ENCODE measurements at places on chromosomes 6 and 20.

GRCh38 chr20:18907353-18907752 lies 93.8 kb downstream of the SCP2D1 start:
- no peak for DNase-seq

- no peak for DNase-seq
These were observed 158.8 kb upstream of the ENPP5 start for GRCh38 chr6:46329568-46329967.

DNA sequence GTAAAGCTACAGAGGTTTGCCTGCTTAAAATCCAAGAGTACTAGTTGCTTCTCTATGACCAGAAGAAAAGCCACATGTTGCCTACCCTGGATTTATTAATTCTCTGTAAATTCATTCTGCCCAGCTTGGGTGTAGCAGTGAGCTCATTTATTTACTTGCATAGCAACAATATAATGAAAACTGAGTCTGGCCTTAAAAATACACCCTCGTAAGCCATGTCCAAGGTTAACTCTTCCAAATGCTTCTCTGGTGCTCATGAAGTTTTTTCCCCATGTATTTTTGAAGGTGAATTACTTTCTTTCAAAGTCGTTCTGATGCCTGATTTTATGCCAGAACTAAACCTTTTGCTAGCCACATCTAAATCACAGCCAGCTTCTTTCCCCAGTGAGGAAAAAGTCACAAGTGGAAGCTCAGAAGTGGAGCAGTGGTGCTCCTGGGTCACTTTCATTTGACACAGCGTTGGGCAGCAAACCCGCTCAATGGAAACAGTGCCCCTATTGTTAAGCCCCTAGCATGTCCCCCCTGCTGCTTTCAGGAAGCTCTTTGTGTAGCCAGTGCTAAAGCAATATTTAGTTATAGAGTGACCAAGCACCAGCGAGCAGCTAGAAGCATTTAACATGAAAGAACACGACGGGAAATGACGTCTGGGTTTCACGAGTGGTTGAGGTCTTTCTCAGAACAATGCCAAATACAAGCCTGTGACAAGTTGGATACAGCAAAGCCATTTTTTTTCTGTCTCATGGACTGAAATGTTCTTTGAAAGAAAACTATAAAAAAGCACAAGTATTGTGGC lies 29.8 kb downstream of the NEDD9 start:
- DNase-seq = peak; percentile 79

- DNase-seq = no peak
These were observed 62.5 kb downstream of the RREB1 start for GRCh38 chr6:7170117-7170732.

- no peak for DNase-seq
These were observed 99.2 kb downstream of the MAP3K5 start for GRCh38 chr6:136693090-136693489.

DNA sequence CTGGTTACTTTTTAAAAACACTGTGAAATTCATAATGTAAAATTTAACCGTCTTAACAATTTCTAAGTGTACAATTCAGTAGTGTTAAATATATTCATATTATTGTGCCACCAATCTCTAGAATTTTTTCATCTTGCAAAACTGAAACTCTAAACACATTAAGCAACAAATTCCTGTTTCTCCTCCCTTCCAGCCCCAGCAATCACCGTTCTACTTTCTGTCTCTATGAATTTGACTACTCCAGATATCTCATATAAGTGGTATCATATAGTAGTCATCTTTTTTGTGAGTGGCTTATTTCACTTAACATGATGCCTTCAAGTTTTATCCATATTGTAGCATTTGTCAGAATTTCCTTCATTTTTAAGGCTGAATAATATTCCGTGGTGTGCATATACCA lies 44.7 kb downstream of the RSPH3 start:
- DNase-seq = no peak

GRCh38 chr6:143328876-143329275 lies 121.6 kb downstream of the ADAT2 start:
- DNase-seq = no peak

GRCh38 chr6:163944897-163945296 lies 530.4 kb downstream of the QKI start:
- peak; percentile 45 for DNase-seq

GRCh38 chr6:24910961-24911725 lies 24.6 kb downstream of the RIPOR2 start:
- DNase-seq = no peak

- DNase-seq = no peak
These were observed 2.8 kb downstream of the KCNQ5 start for GRCh38 chr6:72624557-72625160.

DNA sequence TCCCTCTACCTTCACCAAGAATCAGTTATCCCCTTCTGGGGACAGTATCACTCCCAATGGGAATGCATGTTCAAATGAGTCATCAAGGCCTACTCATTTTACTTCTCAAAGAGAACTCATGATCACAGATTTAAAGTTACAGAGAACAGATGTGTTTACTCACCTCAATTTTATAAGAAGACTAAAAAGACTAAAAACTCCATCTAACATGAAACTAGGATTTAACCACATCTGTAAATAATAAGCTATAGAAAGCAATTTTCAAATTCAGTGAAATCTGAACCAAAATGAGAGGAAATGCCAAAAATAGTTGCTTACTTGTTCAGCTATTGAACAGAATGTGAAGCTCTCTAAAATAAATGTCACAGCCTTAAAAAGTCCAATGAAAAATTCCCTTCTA lies 300.1 kb upstream of the KCNQ5 start:
- DNase-seq = no peak

DNA sequence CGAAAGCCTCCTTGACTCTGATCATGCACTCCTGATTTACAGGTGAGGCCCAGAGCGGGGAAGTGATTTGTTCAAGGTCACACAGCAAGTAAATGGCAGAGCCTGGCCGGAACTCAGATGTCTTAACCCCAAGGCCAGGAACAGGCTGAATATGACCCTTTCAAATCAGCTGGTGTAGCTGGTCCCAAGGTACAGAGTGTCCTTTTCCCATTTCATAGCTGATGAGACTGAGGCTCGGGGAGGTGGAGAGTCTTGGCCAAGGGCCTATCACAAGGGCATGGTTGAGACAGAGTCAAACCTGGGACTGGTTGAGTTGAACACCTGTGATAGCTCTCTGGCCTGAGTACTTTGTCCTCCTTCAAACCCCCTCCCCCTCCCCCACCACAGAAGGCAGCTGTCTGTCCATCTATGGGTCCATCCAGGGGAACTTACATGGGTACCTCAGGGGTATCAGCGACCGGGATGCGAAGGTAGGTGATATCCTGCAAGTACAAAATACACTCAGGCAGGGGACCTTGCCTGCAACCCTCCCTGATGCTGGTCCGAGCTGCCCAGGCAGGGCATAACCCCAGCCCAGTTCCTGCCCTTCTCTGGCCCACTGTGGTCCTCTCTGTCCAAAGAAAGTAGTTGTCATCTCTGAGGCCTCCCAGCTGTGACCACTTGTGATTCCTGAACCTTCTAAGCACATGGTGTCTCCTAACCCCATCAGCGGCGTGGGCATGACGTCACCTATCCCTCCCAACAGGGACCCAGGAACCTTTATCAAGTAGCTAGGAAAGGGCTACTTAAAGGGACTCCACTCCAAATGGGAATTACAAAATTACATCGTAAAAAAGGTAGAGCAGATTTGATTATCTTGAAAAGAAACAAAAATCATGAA lies 5.6 kb downstream of the DUSP15 start:
- no peak for DNase-seq

- no peak for DNase-seq
These were observed 207.7 kb downstream of the PREX1 start for GRCh38 chr20:48620154-48620506.

DNA sequence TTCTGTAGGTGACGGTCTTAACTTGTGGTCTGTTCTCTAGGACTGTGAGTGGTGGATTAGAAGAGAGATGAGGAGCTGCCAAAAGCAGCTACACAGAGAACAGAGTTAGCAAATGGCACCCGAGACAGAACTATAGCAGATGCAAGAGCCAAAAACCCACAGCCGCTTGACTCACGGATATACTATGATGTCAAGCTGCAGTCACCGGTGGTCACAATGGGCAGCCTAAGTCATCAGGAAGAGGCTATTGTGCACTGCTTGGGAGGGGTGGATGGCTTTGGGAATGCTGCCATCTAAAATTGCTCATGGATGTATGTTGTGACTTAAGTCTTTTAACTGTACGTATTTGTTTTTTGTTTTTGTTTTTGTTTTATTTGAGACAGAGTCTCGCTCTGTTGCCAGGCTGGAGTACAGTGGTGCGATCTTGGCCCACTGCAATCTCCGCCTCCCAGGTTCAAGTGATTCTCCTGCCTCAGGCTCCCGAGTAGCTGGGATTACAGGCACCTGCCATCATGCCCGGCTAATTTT lies at the start of gene GTSF1L:
Gene GTSF1L, minus strand, starts transcription at position 192 of the 528 bp plus-strand sequence. CDS start 308 bp downstream, outside the sequence.
- no peak for DNase-seq

DNA sequence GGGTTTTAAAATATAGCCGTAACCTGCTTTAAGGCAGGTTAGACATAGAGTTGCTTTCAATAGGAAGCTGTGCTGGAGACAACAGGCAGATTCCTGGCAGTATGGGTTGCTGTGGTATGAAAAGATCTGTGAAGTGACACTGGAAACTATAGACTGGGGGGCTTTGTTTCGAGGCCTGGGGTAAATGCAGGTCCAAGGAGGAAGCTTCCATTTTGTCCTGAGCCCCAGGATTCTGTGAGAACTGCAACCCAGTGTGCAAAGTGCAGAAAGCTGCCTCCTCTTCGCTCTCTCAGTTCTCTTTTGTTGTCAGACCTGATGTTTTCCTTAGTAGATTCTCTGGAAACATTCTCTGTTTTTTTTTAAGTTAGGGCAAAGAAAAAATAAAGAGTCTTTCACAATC lies 86.9 kb downstream of the LYRM4 start:
- DNase-seq = no peak

DNA sequence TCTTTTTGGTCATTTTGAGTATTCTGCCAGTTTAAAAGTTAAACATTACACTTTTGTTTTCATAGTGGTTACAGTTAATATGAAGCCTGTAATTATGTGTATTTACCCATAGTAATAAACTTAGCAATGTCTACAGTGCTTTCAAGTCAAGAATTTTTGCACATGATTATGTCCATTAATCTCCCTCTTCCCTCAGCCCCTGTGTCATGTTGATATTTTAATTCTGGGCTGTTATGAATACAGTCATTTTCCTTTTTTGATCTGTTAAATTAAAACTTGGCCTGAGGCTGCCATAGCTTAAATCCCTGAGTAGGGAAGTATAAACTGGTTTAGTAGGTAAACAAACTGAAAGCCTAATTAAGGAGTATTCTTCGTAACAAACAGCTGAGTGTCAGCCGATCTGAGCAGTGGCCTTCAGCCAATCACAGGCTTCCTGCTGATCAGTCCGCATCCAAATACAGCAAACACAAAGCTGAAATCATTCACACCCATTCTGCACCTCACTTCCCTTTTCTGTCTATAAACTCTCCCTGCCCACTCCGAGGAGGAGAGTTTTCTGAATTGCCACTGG lies 9.5 kb upstream of the SFT2D1 start:
- peak; percentile 26 for DNase-seq

GRCh38 chr6:12418946-12419345 lies 128.8 kb downstream of the EDN1 start:
- no peak for DNase-seq

- DNase-seq = no peak
These were observed 134.8 kb downstream of the CD83 start for GRCh38 chr6:14252271-14252850.

DNA sequence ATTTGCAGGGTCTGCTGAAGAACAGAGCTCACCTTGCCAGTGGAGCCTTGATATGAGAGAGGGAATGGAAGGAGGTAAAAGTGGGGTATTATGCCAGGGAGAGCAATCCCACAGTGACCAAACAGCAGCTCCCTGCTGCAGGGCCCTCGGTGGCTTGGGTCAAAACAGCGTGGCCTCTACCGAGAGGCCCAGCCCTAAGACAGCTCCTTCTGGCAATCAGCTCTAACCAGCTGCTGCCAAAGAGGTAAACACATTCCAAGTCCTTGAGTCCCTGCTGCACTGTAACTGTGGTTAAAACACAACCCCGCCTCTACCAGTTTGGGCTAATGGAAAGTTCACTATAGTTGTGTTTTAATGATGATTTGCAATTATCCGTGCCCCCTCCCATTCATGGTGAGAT lies 1.4 kb upstream of the DAAM2 start:
- DNase-seq = no peak

- no peak for DNase-seq
These were observed 28.3 kb downstream of the C6orf132 start for GRCh38 chr6:42113936-42114636.

GRCh38 chr20:61301711-61302525 lies 49.9 kb downstream of the CDH4 start:
- DNase-seq = no peak

- no peak for DNase-seq
These were observed 22.0 kb upstream of the VSTM2L start for GRCh38 chr20:37880726-37881591.

GRCh38 chr20:42392442-42392841 lies 774.3 kb upstream of the CHD6 start:
- DNase-seq = no peak

- no peak for DNase-seq
These were observed 221.8 kb downstream of the KIF16B start for GRCh38 chr20:16351415-16351814.

DNA sequence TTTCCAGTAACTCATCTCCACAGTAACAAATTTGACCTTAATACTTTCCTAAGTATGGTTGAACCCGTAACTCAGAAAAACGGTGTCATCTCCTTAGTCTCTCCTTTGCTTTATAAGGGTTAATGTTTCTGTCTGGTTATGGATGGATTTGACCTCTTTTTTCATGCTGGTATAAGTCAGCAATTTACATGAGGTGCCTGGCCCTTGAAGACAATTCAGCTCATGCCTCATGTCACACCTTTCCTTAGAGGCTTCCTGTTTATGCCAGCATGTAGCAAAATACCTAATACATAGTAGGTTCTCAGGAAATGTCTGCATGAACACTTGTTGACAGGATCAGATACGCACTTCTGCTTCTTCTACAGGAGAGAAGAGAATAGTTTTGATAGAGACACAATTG lies 37.7 kb upstream of the C20orf144 start:
- DNase-seq = no peak

DNA sequence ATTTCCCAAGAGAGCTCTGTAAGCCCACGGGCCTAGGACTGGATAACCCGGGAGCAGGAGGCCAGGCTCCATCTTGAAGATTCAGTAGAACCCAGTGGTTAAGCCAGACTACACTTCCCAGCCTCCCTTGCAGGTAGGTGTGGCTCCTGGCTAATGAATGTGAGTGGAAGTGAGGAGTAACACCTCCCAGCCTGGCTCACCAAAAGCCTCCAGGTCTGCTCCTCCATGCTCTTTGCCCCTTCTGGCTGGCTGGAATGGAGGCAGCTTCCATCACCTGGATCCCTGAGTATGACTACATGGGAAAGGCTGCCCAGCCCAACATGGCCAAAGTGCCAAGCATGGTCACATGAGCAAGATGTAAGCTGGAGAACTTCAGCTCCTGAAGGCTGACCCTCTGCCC lies 9.7 kb downstream of the LRRN4 start:
- no peak for DNase-seq

- DNase-seq = no peak
These were observed 91.0 kb upstream of the SLC24A3 start for GRCh38 chr20:19121463-19121862.

GRCh38 chr6:162373192-162373591 lies 354.4 kb downstream of the PRKN start:
- no peak for DNase-seq

- DNase-seq = no peak
These were observed 19.3 kb upstream of the SEC63 start for GRCh38 chr6:107977283-107977682.
